T47D (cell line): ENCODE measurements at places on chromosomes 1 and 21.

- DNase-seq: no peak
Measured at GRCh38 chr1:77370161-77370560, 88.3 kb downstream of the AK5 start.

DNA sequence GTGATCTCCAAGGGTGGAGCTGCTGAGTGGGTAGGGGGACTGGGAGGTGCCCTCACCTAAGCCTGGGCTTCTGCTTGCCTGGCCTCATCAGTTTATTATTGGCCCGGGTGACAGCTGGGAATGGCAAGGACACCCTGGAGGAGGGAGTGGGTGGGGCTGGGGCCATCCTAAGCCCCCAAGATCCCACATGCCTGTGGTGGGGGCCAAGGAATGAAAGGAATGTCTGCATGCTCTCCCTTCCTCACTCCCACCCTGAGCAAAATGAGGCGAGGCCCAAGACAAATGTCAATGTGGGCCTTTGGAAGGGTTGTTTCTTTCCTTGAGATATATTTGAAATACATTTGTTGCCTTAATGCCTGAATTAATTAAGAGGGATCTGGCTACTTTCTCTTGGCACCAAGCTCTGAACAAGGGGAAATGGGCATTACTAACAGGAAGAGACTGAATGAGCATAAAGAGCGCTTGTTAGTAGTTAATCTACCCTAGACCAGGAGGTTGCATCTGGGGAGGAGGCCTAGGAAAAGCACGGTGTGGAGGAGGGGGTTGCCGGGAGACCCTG lies 19.7 kb upstream of the CHI3L1 start:
- DNase-seq: no peak

DNA sequence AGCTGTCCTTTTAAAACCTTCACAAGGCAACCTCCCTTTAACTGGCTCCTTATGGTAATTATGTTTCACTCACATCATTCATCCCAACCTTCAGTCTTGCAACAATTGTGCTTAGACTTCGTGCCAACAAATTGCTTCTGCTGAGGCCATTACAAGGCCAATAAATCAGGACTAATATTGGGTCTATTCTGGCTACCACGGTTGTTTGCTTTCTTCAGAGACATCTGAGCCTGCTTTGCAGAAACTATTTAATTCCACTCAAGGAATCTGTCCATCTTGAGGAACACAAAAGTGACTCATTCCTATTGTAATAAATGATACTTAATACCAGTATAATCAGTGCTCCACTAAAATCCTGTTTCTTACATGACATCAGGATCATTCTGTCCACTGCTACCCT lies 2.6 kb upstream of the GSTM4 start:
- no peak for DNase-seq

- no peak for DNase-seq
Measured at GRCh38 chr1:177246710-177247580, 76.2 kb downstream of the BRINP2 start.

DNA sequence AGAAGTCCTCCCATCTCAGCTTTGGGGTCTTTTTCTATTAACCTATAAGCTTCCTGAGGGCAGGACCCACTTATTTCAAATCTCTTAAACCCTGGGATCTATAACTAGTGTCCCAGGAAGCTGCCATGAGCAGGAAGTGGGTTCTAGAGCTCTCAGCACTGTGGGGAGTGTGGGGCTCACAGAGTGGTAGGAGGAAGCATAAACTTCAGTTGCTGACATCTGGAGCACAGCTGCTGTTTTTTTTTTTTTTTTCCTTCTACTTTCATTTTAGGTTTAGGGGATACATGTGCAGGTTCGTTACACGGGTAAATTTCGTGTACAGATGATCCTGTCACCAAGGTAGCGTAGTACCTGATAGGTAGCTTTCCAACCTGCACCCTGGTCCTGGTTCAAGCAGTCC lies 59.3 kb downstream of the AK4 start:
- DNase-seq: no peak

GRCh38 chr1:27132624-27133023 lies 22.3 kb downstream of the SLC9A1 start:
- DNase-seq: no peak

DNA sequence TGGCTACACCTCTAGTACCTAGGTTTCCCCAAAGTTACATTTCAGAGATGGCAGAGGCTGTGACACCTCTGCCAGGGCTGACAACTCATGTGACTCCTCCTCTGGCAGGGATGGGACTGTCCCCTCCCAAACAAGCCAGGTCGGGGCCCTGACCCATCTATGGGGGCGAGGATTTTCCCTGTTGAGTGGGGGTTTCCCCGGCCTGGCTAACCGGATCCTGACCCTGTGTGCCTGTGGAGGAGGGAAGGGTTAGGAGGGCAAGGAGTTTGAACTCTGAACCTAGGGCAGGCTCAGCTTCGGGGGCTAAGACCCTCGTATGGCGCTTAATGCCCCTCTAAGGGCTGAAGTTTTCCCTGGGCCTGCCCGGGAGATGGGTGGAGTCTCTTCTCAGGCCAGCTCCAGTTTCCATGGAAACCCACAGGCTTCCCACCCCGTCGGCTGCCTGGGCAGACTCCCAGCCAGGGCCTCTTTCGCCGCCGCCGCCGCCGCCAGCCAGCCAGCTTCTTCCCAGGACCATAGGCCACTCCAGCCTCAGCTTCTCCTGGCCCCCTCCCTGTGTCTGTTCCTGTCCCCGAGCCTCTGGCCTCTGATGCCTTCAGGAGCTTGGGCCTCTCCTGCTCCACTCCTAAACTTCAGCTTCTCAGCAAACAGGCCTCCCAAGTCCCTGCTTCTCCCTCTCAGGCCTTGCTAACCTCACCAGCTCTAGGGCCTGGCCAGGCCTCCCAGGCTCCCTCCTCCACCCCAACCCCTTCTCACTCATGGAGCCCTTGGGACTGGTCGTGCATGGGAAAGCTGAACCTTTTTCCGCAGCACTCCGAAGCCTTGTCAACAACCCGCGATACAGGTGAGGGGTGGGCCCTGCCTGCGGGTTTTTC lies at the start of gene BTBD19:
BTBD19 (plus strand) TSS at position 461 of the 875 bp plus-strand sequence; CDS start at position 759, 298 bp downstream.
- no peak for DNase-seq

DNA sequence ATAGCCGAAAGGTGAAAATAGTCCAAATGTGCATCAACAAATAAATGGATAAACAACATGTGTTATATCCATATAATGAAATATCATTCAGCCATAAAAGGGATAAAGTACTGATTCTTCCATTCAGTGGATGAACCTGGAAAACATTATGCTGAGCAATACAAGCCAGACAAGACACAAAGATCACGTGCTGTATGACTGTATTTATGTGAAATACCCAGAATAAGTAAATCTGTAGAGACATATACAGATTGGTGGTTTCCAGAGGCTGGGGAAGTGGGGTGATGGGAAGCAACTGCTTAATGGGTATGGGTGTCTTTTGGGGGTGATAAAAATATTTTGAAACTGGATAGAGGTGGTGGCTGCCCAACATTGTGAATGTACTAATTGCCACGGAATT lies 13.3 kb upstream of the GSTM4 start:
- DNase-seq: no peak

DNA sequence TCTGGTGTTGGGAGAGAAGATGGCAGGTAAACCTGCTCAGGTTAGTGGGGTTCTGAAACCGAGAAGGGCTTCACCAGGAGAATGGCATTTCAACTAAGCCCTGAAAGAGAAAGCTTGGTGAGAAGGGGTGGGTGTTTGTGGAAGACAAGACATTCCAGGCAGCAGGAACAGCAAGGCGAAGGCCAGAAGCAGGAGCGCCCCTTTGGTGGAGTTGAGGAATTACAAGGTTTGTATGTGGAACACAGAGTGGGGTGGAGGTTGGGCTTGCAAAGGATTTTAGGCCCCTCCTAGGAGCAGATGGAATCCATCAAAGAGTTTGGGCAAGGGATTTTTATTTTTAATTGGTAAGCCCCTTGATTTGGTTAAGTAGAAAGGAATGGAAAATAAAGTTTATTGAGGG lies 24.8 kb upstream of the ELOA start:
- DNase-seq: peak; percentile 60

- DNase-seq: no peak
Measured at GRCh38 chr1:189131576-189131975, 1346.1 kb downstream of the BRINP3 start.

DNA sequence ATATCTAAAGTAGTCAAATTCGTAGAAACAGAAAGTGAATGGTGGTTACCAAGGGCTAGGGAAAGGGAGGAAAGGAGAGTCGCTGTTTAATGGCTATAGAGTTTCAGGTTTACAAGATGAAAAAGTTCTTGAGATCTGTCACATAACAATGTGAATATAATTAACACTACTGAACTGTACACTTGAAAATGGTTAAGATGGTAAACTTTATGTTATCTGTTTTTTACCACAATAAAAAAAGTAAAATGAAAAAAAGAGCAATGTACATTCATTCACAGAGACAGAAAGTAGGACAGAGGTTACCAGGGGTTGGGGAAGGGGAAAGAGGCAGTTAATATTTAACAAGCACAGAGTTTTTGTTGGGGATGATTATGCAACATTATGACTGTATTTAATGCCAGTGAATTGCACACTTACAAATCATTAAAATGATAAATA lies 53.3 kb upstream of the SEC16B start:
- no peak for DNase-seq

- DNase-seq: no peak
Measured at GRCh38 chr1:85462931-85463649, 1.9 kb downstream of the DDAH1 start.

GRCh38 chr1:6329396-6329795 lies 64.2 kb downstream of the ACOT7 start:
- no peak for DNase-seq

DNA sequence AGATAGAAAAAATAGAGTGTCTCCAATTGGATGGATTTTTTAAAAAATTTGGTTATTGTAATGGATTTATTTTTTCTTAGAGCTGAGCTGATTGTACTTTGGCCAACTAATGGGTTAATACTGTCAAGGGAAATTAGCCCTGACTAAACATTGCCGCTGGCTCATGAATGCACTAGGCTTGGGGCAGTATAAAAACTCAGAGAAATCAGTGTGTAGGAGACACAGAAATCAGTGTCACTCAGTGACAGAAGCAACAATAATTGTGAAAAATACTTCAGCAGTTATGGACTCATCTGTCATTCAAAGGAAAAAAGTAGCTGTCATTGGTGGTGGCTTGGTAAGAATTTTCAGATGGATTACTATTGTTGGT lies at the start of gene KMO:
KMO (plus strand) TSS at position 217 of the 370 bp plus-strand sequence; CDS start at position 284, 67 bp downstream.
- no peak for DNase-seq

- no peak for DNase-seq
Measured at GRCh38 chr21:33543505-33544129, 779 bp downstream of the SON start.

- DNase-seq: peak; percentile 55
Measured at GRCh38 chr1:10033359-10033845, 644 bp downstream of the UBE4B start.

GRCh38 chr1:197103300-197103699 lies 36.2 kb upstream of the F13B start:
- DNase-seq: no peak

DNA sequence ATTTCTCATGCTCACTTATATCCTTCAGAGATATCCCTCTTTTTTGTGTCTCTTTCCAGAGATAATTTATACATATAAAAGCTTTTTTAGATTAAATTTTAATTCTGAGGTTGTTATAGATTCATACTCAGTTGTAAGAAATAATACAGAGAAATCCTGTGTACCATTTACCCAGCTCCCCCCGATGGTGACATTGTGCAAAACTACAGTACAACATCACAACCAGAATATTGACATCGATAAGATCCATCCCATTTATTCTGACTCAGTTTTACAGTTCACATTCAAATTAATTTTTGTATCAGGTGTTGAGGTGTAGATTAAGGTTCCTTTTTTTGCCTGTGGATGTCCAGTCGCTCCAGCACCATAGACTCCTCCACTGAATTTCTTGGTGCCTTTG lies 14.3 kb downstream of the DMRTB1 start:
- no peak for DNase-seq

DNA sequence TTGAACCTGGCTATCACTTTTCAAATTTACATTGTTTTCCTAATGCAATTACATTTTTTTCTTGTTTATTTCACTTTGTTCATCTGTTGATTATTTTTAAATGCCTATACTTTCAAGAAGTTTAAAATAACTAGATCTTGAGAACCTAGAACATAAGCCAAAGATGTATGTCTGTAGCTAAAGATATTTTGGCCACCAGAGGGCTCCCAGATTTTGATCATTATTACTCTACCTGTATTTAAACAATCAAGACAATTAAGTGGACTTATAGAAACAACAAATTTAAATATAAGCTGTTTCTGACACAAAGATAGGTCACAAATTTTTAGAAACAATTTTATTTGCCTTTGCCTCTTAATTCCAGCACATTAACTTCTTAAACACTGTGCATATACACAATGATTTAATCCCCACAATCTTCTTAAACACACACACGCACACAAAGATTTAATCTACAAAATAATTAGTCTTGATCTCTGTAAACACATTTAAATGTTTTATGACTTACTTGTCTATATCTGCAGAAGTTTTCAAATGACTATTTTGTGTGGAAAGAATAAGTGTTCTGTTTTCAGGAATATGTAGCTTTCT lies 380.0 kb downstream of the DSCAM start:
- peak; percentile 68 for DNase-seq

DNA sequence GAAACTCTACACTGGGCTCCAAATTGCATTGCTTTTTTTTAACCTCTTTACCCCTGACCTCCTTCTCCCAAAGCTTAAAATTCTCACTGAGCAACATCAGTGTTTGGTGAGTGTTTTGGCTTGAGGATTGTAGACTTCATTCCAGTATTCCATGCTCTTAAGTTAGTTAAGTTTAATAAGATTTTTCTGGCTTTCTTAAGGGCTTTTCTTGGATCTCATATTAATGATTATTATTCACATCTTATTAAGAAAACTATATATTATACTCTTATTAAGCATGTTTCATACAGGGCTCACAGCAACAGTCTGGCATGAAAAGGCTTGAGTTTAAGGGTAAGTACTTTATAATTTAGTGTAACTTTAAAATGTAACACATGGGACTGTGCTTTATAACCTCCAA lies 141.8 kb downstream of the DISP1 start:
- DNase-seq: no peak

DNA sequence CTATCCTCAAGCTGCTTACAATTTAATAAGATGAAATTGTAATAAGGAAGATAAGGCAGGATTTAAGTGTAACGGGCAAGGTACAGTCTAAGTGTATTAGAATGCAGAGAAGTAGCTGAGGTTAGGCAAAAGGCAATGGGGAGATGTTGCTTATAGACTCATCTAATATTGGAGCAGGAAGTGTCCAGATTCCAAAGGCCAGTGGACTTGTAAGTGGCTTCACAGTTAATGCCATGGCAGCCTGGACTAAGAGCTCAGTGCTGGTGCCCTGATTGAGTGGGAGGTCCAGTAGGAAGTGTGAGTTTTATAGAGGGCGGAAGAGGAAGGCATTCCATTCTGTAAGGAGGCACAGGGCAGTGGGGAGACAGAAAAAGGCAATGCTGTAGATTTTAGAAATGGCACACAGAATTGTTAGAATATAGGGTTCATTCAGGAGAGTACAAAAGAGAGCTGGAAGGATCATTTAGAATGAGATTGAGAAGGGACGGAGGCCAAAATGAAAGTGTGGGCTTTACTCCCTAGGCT lies 12.6 kb downstream of the MAP3K21 start:
- no peak for DNase-seq

DNA sequence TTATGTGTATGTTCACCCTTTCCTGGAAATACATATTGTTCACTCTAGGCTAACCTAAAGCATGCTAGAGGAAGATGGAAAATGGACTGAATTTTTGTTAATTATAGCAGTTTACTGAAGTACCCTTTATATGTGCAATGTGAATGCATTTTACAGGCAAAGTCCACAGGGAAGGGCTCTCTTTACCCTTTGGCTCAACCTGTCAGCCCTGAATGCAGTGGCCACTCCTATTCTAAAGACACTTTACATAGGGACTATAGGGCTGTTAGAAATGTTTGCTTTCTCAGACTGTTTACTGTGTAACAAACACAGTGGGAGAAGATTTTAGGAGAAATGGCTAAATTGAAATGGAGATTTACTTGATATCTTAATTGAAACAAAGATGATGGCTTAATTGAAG lies 78.5 kb downstream of the BRINP2 start:
- DNase-seq: no peak
